ENCODE measurements at places on chromosomes 16 and 17.

DNA sequence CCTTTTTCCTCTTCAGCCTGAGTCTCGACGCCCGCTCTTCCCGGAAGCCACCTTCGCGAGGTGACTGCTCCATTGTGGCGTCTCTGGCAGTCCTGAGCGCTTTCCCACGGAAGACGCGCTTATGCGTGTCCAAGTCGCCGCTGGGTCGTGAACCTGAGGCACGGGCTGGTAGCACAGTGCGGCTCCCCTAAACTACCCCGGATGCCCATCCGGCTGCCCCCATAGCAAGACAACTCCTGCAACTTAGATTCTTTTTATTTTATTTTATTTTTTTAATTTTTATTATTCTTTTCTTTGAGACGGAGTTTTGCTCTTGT, 2.1 kb upstream of the ESRP2 start:
- DNase-seq, result no peak

DNA sequence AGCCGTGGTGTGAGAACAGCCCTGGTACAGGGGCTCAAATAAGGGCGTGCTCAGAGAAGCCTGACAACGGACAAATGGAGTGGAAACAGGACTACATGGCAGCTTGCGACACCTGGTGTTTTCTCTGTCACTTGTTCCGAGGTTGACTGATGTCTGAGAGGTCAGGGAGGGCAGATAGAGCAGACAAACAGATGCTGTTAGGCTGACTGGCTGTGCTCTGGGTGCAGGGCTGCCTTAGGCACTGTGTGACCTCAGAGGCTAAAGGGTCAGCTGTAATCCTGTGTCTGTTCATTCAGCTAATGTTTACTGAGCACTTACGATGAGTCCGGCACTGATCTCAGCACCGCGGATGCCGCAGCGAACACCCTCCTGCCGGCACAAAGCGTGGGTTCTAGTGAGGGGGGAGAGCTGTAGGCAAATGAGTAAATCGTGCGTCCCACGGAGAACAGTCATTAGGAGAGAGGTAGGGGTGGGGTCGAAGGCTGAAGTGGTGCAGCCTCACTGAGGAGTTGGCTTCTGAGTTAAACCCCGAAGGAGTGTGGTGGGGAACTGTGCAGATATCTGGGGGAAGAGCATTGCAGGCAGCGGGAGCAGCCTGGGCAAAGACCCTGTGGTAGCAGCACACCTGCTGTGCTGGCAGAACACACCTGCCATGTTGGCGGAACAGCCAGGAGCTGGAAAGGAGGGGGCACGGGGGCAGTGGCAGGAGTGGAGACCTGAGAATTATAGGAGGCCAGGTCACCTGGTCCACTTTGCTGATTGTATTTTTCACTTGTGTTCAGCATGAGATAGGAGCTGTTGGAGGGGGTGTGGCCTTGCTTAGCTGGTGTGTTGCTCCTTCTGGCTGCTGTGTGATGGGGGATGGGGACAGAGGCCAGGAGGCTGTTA, 35.0 kb downstream of the GPT2 start:
- no peak for DNase-seq

- no peak for DNase-seq
These were observed 2.4 kb downstream of the CEP95 start for GRCh38 chr17:64509179-64509578.

DNA sequence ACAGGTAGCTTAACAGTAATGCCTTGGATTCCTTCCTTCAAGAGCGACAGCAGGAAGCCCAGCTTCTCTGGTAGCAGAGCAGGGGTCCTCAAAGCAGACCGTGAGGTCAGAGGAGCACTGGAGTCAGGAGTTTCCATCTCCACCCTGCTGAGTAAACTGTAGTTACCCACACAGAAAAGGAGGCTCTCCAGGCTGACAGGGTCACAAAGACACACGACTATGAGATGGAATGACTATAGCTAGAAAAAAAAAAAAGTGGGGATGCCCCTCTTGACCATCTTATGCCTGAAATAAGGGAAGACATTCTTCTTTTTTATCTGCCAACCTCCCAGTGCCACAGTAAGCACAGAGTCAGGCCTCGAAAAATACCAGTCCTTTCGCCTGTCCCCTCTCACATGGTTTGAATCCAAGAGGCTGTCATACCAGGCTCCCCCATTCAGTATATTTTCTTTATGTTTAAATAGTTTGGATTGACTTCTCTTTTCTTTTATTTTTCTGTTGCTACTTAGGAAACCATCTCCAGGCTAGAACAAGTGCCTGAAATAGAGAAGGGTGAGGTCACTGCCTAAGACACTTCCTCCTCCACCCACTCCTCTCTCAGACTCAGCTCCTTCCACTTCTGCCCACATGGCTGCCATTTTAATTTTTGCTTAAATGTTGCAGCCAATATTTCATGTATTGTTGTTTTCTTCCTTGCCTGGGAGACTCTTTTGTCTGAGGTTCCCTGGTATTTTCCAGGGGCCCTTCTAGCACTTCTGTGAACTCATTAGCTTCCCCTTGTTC, 707.4 kb downstream of the MAF start:
- no peak for DNase-seq

DNA sequence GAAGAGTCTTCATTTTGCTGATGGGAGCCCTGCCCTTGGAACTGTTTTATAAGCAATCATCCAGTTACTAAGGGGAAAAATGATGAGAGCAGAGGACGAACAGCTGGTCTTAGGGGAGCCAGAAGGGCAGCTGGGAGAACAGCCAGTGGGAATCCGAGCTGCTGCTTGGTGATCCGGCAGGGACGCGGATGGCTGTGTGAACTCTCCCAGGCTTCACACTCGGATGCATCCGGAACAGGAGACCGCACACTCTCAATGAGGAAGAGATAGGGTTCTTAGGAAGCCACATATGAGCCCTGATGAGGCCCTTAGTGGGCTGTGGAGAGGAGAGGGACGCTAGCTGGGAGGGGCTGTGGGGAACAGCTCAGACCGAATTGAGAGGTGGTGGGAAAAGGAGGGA, 5.0 kb upstream of the CACNG5 start:
- no peak for DNase-seq

DNA sequence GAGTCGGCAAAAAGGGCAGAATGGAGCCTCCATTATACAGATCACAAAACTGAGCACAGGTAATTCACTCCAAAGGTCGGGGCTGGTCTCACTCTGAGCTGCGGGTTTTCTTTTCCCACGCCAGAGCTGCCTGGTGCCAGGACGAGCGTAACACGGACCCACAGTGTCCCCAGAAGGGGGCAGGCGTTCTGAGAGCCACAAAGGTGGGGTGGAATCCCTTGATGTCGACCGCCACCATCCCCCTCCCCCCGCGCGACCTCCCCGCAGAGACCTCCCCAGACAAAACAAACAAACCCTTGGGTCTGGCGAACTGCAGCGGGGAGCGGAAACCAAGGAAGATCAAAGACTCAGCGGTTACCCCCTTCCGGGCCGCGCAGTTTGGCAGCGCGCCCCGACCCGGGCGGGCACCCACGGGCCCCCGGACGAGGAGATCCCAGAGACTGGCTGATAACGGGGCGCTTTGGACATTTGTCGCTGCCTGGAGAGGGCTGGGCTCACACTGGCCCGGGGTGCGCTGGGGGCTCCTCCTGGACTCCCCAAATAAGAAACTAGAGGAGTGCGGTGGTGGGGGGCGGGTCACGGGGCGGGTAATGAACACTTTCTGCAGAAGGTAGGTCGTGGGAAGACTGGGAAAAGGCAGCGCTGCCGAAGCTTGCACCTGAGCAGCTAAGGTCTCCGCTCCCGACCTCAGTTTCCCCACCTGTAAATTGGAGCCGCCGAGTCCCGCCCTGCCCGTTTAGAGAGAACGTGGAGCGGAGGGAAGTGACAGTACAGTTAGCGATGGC, 664 bp upstream of the NKD1 start:
- peak; percentile 50 for DNase-seq

GRCh38 chr16:69240331-69240730, 53.4 kb downstream of the SNTB2 start:
- no peak for DNase-seq

- DNase-seq, result peak; percentile 9
These were observed 731 bp upstream of the MKS1 start for GRCh38 chr17:58219789-58220183.

GRCh38 chr16:88524973-88525662, 45.1 kb upstream of the ZC3H18 start:
- no peak for DNase-seq

DNA sequence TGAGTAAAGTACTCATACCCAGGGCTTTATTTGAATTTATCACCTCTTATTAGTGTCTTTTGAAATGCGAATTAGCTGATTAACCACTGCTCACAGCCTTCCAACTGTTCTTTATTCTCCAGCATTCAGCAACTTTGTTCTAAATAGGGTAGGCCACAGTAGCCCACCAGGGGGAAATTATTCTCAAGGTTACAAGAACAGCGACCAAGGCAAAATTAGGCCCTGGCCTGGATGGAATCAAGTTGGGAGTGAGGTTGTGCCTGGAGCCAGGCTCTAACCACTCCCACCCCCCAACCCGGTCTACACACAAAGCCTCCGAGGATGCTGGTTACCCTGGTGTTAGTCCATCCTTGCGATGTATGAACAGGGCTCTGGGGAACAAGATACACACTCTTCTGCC, 245.5 kb downstream of the STX8 start:
- no peak for DNase-seq

DNA sequence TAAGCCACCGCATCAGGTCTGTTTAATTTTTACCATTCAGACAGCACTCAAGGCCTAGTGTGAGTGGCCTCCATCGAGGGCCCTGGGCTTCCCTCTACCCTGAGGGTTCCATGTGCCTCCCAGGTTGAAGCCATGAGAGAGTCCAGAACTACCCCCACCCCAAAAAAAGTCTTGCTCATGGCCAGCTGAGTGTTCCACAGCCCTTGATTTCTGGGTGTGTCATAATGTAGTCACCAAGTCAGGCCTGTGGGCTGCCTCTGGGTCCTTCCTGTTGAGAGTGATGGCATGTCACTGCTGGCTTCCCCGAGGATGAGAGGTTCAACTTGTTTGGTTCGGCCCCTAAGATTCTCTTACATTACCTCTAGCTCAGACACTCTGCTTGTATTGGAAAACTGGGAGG, 100.6 kb downstream of the PITPNC1 start:
- peak; percentile 92 for DNase-seq

DNA sequence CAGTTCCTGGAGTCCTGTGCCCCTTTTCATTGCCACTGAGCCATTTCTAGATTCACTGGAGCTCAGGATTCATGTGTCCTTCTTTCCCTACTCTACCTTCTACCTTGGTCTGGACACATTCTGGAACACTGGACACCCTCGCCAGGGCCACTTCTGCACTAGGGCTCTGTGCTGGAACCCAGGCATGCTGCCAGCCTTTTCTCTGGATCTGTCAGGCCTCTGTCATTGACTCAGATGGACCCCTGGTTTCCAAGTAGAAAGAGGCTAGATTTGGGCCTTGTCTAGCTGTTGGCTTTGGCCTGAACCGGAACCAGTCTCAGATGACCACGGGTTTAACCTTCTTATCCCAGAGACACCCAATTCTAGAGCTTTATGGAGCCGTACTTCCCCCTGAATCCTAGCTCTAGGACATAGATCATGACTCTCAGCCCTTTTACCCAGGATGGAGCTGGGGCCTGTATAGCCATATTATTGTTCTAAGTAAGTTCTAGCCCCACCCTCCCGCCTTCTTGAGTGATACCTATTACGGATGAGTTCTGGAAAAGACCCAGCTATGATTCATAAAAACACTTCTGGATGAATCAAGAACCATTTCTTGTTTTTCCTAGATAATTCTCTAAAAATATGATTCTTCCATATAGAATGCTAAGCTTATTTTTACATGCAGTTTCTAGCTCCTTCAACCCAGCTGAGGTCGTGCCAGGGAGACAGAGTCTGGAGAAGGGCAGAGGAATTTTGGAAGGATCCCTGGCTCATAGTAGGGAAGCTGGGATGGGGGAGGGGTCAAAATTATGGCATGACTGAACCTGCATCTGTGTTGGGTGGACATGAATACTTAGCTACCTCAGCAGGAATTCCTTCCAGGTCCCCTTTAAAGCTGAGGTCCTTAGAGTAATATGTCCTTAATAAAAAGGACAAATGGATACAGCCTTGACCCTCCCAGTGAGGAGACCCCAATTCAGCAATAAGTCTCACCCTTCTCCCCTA, 1.1 kb upstream of the CHRNB1 start:
- peak; percentile 60 for DNase-seq

DNA sequence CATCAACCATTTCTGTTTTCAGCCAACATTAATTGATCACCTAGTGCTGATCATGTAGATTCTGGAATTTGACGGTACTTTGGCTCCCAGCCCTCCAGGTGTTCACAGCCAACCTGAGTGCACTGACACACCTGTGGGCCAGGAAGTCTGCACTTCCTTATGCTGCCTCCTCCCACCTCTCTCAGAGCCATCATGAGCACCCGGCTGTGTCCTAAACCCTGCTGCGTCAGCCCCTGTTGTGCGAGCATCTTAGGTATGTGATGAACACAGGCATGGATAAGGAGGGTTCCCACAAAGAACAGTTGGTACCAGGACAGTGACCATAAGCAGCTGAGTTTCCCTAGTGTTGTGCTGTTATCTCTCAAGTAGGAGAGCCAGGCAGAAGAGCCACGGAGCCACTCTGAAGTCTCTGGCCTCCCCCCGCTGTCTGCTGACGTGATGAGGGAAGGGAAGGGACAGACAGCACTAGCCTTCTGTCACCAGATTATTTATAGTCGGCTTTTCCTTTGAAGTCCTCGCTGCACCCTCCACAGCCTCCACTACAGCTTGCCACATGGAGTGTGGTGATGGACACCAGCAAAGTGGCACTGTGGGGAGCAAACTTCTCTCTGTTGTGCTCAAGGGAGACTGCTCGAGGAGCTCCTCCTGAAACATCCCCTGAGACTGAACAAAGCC, 162.8 kb upstream of the ANKFN1 start:
- no peak for DNase-seq

- peak; percentile 27 for DNase-seq
These were observed 7.7 kb upstream of the TEKT3 start for GRCh38 chr17:15349119-15349518.

- no peak for DNase-seq
These were observed 6.8 kb downstream of the TTYH2 start for GRCh38 chr17:74220219-74220618.

- no peak for DNase-seq
These were observed 60.6 kb downstream of the TNFRSF13B start for GRCh38 chr17:16911141-16911937.

DNA sequence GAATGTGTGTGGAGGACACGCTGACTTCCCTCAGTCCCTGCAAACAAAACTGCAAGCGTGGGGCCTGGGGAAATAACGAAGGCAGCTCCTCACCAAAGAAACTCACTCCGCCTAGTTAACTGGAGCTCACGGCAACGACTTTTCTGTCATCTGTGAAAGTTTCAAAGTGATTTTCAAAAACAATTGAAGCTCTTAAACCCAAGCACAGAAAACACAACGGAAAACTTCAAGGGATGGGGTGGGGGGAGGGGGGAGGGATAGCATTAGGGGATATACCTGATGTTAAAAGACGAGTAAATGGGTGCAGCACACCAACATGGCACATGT, 3.2 kb upstream of the GNG13 start:
- DNase-seq, result no peak

- DNase-seq, result no peak
These were observed 41.4 kb downstream of the SETD6 start for GRCh38 chr16:58556678-58557077.

DNA sequence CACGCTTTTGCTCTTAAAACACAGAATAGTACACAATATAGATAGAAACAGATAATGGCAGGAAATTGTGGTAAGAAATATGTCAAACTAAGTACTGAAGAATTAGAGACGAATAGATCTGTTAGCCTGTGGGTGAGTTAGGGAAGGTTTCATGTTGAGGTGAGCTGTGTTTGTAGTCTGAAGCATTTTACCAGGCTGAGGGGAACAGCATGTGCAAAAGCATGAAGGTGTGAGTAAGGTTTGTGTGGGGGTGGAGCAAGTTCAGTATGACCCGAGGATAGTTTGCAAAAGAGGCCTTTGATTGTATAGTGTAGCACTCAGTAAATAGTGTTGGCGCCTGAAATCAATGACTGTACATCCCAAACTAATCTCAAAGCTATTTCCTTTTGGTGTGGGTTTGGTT, 13.8 kb downstream of the IGSF6 start:
- DNase-seq, result peak; percentile 42

Data from RKO (cell line).